ENCODE measurements at places on chromosomes 12 and 14.

GRCh38 chr14:100537446-100538350, 49.5 kb downstream of the BEGAIN start:
- no peak for DNase-seq

- DNase-seq: no peak
These were observed 89.3 kb upstream of the MED13L start for GRCh38 chr12:116366824-116367223.

- DNase-seq: peak; percentile 57
These were observed 113.5 kb upstream of the VASH1 start for GRCh38 chr14:76647697-76648298.

- no peak for DNase-seq
These were observed 26.8 kb upstream of the BDKRB2 start for GRCh38 chr14:96177766-96178375.

- DNase-seq: no peak
These were observed 6.6 kb upstream of the PHLDA1 start for GRCh38 chr12:76038176-76038575.

- no peak for DNase-seq
These were observed 59.4 kb upstream of the AMIGO2 start for GRCh38 chr12:47139000-47139681.

DNA sequence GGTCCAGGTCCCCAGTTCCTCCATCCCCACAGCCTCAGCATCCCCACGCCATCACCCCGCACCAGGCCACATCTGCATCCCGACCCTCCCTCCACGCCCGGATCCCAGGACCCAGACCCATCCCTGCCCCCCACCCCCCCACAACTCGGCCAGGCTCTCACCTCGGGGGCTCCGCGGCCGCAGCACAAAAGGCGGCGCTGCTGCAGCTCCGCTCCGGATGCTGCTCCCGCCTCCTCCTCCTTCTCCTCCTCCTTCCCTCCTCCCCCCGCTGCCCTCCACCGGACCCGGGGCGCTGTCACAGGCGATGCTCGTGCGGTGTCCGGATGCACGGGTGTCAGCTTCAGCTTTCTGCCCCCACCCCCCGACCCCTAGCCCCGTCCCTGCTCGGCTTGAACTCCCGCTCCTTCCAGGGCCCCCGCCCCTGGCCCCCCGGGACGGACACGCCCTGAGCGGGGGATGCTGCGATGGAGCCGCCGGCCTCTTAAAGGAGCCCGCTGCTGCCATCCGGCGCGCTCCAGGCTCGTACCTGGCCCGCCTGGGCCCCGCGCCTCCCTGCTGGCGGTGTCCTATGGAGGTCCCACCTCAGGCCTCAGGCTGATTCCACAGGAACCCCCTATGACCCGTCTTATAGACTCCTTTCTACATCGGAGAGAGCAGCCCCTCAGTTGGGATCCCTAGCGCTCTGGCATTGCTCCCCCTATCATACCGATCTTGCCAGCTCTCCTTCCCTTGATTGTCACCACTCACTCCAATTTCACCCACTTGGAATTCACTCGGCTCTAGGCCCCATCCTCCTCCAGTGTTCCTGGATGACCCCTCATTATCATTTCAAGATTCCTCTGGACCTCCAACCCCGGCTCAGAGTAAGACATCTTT, at the start of gene MAP3K12:
Gene MAP3K12, minus strand, starts transcription at position 193 of the 876 bp plus-strand sequence. CDS start 12,067 bp downstream, outside the sequence.
- DNase-seq: peak; percentile 68

- DNase-seq: peak; percentile 65
These were observed 471.7 kb upstream of the SYT1 start for GRCh38 chr12:78392918-78393317.

DNA sequence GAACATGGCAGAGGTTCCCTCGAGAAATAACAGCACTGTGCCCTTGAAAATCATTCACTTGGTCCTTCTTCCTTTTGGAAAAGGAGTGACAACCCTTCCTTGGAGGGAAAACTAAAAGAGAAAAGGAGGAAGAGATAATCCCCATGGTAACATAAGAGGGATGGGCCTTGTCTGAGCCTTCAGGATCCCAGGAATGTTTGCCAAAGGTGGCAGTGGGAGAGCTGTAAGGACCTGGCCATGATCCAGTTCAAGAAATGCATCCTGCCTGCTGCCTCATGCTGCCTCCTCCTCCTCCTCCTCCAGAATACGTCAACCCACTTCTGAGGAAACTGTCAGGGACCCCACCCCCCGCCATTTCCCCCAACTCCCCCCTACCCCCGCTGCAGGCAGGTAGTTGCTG, 118.8 kb downstream of the KCNK10 start:
- no peak for DNase-seq

- DNase-seq: peak; percentile 22
These were observed 853 bp downstream of the USP5 start for GRCh38 chr12:6852651-6853354.
